ENCODE measurements at places on chromosomes 4 and X.

DNA sequence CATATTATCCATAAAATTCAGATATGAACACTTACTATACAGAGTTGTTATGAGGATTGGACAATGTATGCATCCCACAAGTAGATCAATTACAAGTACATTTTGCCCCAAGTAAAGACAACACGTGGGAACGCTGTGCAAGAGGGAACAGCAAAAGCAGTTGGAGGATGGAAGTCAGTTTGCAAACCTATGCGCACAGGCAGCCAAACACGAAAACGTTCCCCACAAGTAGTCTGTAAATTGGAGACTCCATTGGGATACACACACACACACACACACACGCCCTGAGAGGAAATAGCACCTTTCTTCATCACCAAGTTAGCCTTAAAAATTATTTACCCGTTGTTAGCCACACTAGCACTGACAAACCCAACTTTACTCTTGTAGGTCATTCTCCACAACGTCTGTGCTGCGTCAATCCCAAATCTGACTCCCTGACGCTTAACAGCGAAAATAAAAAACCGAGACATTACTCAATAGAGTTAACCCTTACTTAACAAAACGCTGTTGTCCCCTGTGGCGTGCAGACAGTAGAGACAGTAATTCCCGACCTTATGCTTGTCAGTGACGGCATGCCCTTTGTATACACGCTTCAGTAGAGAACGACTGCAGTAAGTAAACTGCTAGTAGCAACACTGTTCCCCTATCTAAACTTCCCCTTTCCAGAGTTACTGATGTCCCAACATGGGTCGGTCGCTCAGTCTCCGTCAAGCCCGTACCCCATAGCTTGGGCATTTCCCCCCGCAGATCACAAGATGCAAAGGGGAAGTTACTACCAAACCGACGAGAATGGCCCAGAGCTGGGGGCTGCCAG, 730 bp downstream of the MANBA start:
- DNase-seq, result no peak

DNA sequence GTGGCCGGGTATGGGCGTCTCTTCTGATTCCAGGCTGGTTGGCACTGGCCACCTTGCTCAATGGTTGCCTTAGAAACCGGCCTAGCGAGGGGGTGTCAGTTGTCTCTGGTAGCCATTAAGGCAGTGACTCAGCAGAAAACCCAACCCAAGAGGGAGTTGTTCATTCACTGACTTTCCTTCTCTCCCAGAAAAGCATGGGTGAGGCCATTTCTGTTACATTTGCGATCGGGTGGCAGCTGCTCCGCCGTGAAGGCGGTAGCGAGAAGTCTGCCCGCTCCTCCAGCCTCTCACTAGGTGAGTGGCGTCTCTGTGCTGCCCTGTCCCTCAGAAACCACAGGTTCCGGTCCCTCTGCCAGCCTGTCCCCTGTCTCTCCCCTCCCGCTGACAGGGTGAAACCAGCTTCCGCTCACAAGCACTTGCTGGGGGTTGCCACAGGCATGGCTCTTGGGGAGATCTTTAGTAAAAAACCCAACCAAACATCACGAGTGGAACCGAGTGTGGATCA, 17.4 kb downstream of the IRAK1 start:
- DNase-seq, result no peak

DNA sequence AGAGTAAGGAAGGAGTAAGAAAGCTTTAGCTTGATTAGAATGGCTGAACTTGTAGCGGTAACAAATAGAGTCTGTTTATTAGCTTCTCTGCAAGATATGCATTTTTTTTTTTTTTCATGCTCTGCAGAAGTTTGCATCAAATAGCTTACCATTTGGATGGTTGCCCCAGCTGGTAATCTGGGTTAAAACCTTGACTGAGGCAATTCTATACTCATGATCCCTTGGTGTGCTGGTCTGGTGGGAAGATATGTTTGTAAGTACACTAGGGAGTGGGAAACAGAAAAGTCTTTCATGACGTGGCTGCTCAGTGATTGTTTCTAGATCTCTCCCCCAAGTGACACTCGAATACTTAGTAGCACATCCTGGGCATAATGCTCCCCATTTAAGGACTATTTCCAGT, 32.1 kb downstream of the SEPTIN11 start:
- DNase-seq, result no peak

GRCh38 chr4:7893539-7893938, 46.1 kb downstream of the AFAP1 start:
- no peak for DNase-seq

- no peak for DNase-seq
Observed at GRCh38 chr4:15851969-15852368, 73.8 kb downstream of the CD38 start.

DNA sequence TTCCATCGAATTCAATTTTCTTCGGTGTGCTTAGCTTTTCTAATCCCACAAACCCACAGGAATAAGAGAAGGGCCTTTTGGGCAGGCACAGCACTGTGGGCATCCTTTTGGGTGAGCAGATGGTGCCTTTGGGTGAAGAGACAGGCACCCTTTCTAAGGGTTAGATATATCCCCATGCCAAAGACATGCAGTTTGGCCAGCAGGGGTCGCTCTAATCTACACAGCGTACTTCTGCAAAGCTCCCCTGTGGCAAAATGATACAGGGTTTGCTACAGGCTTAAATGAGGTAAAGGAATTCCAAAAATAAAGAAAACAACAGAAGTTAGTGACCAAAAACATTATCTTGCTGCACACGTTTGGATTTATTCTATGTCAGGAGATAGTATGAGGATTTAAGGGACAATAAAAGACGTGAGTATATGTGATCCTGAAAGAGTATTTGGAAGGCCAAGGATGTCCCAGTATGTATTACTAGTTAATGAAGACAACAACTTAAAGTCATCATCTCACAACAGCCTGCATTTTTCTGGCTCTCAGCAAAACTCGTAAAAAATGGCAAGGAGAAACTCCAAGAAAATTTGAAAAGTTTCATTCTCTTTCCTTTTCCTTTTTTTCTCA, 49.5 kb downstream of the PHEX start:
- no peak for DNase-seq

GRCh38 chr4:1200425-1201035, 28.1 kb upstream of the SPON2 start:
- DNase-seq, result no peak

DNA sequence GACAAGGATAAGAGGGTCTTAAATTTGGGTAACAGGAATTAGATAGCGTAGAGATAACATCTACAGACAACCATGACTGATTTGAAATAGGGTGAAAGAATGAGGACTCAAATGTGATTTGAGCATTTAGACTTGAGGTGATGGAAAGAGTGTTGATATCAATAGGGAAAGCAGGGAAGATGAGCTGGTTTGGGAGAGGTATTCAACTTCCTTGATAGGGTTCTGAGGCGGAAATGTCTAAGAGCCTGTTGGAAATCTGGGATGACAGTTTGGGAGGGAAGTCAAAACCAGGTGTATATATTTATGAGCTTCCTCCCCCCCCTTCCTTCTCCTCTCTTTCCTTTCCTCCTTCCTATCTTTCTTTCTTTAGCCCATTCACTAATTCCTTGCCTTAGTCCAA, 36.5 kb downstream of the KLHL15 start:
- DNase-seq, result no peak

GRCh38 chrX:111168314-111168713, 72.3 kb downstream of the PAK3 start:
- no peak for DNase-seq

DNA sequence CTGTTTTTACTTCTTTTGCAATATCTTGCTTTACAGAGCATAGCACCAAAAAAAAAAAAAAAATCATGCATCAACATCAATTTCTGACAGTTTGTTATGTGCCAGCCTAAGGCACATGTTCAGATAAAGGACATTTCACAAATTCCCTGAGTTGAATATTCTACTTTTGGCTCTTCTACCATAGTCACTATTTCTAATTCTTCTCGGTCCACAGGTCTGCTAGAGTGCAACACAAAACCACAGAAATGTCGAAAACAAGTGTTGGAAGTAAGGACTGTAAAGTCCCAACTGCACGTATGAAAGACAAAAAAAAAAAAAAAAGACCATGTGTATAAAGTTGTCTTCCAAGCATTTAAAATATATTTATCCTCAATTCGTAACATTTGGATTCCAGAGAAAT, 494.2 kb upstream of the INTU start:
- DNase-seq, result no peak

- DNase-seq, result no peak
Observed at GRCh38 chr4:78767350-78767749, 8.8 kb upstream of the BMP2K start.

DNA sequence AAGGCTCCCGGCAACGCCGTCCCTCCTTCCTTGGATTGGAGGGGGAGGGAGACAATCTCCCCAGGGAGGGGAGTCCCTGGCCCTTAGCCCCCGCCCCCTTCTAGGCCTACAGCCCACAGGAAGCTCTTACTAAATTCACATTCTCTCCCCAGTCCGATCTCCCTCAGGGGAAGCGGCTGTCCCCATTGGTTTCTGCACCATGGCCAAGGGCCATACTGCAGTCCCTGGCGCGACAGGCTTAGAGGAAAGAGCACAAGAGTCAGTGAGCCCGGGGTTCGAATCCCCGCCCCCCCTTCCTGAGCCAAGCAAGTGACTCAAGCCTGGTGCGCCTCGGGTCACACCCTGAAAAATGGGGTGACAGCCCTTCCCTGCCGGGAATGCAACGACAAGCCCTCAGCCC, 1.1 kb downstream of the ABLIM2 start:
- DNase-seq, result no peak

DNA sequence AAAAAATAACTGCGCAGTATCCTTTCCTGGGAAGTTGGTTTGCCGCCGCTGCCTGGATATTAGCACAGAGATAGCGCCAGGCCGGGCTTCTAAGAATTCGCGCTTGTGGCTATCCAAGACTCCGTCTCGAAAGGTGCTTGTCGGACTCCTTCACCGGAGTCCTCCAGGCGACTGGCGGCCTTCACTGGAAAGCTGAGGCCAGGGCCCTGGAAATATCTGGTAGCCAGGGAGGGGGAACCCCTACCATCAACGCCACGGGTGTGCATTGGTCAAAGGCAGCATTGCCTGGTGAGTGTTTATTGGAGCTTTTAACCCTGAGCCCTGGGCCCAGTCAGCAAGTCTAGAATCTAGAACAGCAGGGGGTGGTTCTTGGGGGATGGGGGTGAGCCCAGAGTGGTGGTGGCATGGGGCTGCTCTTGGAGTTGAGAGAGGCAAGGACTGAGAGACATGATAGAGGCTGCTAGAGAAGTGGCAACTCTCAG, 577 bp upstream of the PIM2 start:
- no peak for DNase-seq

- no peak for DNase-seq
Observed at GRCh38 chr4:16199093-16199492, 27.2 kb downstream of the TAPT1 start.

DNA sequence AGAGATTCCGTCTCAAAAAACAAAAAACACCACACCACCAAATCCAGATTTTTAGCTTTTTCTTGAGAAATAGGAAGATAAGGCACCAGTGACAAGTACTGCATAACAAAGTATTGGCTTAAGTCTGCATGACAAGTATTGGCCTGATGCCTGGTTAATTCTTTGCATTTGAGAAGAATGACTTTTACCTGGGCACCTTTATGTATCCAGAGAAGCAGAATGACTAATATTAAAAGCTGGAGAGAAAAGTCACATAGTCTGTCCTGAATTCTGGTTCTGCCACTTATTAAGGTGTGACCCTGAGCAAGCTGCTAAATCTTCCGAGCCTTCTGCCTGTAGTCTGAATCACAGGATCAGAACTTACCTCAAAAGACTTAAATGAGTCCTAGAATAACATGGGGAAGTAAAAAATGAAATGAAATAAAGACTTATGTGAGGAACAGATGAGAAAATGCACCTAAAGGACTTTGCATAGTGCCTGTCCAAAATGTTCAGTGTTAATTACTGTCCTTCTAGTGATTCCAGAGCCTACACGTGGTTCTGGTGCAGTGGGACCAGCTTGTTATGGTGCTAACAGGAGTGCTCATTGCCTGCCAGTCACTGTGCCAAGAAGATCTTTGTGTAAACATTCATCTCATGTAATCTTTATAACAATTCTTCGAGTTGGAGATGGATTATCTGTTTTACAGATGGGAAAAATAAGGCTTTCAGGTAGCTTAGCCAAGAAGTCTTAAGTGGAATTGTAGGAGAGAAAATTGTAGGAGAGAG, 31.6 kb downstream of the UGDH start:
- DNase-seq, result no peak

- no peak for DNase-seq
Observed at GRCh38 chr4:27234306-27234899, 373.8 kb downstream of the STIM2 start.

DNA sequence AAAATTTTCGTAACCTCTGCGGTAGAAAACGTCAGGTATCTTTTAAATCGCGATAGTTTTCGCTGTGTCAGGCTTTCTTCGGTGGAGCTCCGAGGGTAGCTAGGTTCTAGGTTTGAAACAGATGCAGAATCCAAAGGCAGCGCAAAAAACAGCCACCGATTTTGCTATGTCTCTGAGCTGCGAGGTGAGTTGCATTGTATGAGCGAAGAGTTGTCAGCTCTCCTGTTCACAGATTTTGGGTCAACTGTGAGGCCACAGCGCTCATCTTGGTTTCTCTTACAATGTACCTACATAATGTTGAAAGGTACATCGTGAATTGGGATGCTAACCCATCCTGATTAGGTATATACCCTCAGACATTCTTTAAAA, 486 bp downstream of the CLCN3 start:
- no peak for DNase-seq

GRCh38 chrX:38643903-38644302, 82.6 kb downstream of the TSPAN7 start:
- DNase-seq, result no peak

DNA sequence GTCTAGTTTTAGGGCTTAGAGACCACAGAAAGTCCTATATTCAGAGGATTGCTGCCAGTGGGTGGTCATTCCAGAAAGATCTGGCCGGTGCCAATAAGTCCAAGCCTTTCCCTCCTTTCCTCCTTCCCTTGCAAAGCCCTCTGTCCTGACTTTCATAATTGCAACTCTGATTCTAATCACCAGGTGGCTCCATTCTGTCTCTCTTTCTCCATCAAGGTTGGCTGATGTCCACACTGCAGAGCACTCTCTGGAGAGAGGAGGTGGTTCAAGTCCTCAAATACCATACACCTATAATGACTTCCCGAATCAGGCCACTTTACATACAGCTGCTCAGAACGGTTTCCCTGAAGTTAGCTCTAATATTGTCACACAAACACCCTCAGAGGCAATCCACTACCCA, 22.4 kb upstream of the ARMCX4 start:
- DNase-seq, result no peak

- DNase-seq, result no peak
Observed at GRCh38 chr4:85953651-85954018, 406.2 kb downstream of the MAPK10 start.

DNA sequence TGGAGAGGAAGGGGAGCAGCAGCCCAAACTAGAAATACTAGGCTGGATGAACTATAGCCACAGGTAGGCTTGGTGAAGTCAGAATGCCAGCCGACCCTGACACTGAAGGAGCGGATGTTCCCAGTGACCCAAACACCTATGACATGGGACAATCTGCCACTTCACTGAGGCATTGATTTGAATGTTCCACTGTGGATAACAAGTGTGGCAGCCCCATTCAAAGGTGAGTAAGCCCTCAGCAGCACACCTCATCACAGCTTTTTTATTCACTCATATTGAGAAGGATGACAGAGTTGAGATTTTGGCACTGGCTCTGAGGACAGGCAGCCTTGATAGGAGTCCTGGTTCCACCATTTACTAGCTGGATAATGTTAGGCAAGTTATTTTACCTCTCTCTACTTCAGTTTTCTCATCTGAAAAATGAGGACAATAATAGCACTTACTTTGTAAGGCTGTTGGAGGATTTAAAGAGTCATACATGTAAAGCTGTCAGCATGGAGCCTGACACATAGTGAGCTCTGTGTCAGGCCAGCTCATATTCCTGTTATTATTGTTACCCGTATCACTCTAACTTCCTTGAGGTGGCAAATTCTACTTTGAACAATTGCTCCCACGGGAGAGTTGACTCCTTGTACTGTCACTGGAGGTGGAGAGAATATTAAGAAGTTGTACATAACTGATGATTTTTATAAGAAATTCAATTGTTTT, 114.6 kb downstream of the RASL11B start:
- DNase-seq, result no peak

Measured in cerebellar nuclear complex (tissue), 1 donor.